ENCODE measurements at places on chromosomes 1 and 21.

GRCh38 chr1:204829133-204829825 is 41.4 kb upstream of the NFASC start:
- peak; percentile 21 for DNase-seq

DNA sequence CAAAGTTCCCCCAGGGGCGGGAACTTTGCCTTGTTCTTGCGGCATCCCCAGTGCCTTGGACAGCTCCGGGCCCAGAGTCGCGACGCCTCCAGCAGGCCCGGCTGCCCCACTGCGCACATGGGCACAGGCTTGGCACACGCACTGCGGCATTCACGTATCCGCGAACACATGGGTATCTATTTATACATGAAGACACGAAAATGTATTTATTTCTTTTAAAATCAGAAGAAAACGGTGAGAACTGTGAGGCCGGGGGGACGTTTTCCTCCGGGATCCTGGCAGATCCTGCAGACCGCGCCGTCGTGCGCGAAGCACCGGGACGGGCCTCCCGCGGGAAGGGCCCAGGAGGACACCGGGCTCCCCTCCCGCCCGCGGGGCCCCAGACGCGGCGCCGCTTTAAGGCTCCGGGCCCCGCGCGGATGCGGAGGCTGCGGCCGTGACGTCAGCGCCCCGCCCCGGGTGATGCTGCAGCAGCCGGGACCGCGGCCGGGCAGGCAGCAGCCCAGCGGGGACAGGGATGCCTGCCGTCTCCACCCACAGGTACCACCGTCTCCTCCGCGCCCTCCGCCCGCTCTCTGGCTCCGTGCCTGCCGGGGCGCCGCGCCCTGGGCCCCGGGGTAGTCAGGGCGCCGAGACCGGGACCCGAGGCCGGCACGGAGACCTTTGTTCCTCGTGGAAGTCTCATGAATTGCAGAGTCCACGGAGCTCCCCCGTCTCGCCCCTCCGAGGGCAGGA is at the start of gene SLC45A1:
TSS of gene SLC45A1 (plus strand) at position 468 of the 735 bp plus-strand sequence. CDS start 6,216 bp downstream, outside the sequence.
- peak; percentile 61 for DNase-seq

GRCh38 chr1:12185036-12185917 is 18.5 kb downstream of the TNFRSF1B start:
- no peak for DNase-seq

DNA sequence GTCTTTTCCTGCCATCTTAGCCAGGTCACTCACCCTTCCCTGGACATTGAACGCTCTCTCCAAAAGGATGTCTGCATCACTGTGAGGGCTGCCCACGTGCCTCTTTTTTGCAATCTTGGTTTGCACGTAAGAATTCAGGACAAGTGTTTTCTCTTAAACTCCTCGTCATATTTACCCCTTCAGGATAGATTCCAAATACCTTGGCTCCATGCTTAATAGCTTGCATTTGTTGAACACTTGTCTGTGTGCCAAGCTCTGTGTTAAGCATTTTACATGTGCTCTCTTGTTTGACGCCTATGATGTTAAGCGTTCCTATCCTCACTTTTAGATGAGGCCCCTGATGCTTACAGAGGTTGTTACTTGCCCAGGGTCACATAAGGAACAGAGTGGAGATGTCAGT is 29.8 kb downstream of the RCSD1 start:
- DNase-seq = no peak

DNA sequence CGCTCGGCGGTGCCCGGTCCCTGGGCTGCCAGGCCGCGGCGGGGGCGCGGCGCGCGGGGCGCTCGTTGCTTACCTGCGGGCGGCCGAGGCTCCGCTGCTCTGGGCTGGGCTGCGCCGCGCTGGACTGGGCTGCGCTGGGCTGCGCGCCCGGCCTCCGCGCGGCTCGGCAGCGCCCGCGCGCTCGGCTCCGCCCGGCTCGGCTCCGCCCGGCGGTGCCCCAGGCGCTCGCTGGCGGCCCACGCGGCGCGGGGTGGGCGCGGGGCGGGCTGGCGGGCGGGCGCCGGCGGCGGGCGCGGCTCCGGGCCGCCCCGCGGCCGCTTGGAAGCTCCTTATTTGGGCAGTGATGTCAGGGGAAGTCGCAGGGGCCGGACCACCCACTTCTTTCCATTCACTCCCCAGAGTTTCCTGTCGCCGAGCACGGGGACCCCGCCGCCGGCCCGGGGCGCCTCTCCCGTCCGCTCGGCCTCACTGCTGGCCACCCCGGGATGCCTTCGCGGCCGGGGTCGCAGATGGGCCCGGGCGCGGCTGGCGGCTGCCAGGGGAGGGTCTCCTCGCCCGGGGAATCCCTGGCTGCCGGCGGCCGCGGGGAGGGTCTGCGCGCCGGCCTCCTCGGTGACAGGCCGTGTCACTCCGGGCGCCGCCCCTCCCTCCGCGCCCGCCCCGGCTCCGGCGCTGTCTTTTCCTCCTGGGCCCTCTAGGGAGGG is 177.7 kb upstream of the EDN2 start:
- DNase-seq = peak; percentile 60

DNA sequence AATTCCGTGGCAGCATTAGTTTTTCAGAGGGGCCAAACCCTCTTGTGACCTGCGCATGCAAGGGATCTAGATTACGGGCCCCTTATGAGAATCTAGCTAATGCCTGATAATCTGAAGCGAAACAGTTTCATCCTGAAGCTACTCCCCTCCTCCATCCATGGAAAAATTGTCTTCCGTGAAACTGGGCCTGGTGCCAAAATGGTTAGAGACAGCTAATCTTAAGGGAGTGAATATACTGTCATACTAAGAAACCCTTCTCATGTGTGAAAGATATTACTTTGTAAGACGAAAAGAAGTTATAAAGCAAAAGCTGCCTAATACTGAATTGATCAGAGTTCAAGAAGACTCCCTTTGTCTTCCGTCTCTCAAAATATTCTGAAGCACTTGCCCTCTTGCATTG is 166.3 kb downstream of the DUSP10 start:
- no peak for DNase-seq

DNA sequence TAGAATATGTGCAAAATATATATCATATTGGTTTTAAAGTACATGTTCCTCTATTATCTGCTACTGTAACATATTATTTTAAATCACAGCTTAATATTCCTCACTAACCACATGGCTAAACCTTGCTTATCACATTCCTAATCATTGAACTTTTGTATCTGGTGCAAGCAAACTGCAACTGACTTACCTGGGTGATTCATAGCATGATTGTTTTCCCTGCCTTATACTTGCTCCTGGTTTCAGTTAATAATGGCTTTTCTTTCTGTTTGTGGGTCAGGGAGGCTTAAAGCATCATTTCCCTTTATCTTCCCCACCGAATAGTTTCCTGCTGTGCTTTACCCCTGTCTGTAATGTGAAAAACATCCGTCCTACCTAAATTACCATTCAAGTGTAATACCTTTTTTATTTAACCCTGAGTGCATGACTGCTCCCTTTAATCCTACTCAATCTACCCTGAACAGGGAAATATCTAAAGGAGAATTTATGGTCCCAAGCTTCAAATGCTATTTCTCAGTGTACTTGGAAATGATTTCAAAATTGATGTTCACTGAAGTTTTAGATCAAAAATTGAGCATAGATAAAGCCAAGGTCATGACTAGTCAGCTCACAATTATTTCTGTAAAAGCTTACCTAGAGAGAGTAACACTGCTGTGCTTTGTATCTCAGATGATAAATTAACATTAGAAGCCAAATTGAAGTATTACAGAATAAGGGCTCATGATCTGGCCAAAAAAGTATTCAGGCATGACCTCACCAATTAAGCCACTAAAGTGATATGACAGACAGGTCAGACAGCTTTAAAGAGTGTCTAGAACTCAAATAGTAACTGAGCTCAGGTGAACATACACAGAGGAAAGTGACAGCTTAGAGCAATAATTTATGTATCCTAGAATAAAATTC is 507.1 kb downstream of the BRINP3 start:
- DNase-seq = no peak

GRCh38 chr1:214277704-214278635 is 3.0 kb upstream of the SMYD2 start:
- no peak for DNase-seq

- no peak for DNase-seq
Observed at GRCh38 chr1:64901663-64902062, 64.7 kb downstream of the JAK1 start.

GRCh38 chr1:165254376-165254775 is 102.1 kb downstream of the LMX1A start:
- peak; percentile 91 for DNase-seq

GRCh38 chr1:209302779-209303568 is 280.5 kb upstream of the CAMK1G start:
- DNase-seq = no peak

- no peak for DNase-seq
Observed at GRCh38 chr1:193626695-193627094, 440.3 kb upstream of the B3GALT2 start.

- DNase-seq = no peak
Observed at GRCh38 chr1:65525266-65526048, 105.0 kb downstream of the LEPR start.

DNA sequence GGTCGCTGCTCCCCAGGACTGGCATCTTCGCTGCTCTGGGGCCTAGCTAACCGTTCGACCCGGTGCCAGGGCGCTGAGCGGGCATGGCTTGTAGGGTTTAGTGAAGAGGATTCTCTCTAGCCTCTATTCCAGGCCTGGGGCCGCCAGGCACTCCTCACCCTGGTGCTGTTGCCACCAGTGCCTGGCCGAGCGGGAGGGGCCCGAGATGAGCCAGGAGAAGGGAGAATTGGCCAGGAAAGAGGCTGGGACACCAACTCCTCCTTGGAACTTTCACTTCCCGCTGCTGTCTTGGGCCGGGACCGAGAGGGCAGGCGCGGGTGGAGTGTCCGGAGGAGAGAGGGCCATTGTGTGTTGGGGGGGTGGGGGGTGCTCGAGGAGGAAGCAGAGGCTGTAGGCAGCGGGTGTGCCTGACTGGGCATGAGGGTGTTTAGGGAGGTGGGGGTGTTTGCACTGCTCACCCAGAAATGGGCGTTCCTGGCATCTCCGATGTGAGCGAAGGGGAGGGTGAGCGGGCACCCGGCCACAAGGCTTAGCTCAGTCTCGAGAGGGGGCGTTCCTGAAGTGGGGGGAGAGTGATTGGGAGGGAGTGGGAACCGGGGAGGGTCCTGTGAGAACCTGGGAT is 772 bp downstream of the ADAM15 start:
- peak; percentile 14 for DNase-seq

GRCh38 chr1:234141006-234141405 is 232.2 kb upstream of the COA6 start:
- no peak for DNase-seq

DNA sequence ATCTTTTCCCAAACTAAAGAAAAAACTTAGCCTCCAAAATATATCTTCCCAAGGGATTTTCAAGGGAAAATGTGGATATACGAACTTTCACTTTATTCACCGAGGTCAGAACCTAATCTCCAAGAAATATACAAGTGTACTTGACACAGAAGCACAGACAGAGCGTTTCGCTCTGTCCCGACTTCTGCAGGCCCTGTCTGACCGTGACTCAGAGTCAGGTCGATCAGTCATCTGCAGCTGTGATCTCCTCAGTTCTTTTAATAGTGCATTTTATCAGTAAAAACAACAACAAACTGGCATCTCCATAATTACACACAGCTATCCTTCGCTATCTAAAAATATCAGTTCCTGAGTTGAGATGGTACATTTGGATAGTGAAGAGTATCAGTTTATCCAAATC is 226.6 kb downstream of the TM2D1 start:
- DNase-seq = no peak

DNA sequence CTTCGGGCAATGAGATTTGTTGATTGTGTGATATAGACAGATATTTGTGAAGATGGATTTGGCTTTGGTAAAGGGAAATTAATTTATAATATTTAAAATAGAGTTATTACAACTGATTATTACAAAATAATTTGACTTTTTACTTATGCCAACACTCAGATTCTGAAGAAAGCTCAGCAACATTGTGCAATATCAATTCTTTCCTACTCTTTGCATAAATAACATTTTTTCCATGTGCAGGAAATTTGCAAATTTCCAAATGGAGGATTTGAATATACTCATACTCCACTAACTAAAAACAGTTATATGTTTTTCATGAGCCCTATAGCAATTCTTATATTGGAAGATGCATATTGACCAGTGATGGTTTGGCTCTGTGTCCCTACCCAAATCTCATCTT is 676.4 kb upstream of the ADAMTS5 start:
- DNase-seq = no peak

- peak; percentile 58 for DNase-seq
Observed at GRCh38 chr1:107706182-107706581, 258.8 kb downstream of the VAV3 start.

DNA sequence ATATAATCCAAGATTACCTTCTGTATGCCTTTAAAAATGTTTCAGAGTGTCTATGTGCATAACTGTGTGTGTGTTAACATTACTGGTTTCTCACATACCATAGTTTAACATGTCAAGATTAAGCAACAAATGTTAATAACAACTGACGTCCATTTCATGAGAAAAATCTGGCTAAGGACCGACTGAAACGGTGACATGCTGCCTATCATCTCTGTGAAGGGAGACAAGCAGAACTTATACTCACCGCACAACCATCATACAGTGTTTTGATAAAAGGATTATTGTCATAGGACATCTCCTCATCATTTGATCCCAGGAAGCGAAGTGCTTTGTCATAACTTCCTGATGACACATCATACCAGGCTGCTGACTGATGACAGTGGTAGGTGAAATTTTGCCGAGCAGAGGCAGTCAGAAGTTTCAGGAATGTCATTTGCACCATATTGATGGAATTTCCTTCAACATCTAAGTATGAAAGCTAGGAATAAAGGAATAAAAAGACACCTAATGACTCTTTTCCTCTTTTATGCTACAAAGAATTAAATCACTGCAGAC is 228.8 kb downstream of the COL11A1 start:
- DNase-seq = no peak

DNA sequence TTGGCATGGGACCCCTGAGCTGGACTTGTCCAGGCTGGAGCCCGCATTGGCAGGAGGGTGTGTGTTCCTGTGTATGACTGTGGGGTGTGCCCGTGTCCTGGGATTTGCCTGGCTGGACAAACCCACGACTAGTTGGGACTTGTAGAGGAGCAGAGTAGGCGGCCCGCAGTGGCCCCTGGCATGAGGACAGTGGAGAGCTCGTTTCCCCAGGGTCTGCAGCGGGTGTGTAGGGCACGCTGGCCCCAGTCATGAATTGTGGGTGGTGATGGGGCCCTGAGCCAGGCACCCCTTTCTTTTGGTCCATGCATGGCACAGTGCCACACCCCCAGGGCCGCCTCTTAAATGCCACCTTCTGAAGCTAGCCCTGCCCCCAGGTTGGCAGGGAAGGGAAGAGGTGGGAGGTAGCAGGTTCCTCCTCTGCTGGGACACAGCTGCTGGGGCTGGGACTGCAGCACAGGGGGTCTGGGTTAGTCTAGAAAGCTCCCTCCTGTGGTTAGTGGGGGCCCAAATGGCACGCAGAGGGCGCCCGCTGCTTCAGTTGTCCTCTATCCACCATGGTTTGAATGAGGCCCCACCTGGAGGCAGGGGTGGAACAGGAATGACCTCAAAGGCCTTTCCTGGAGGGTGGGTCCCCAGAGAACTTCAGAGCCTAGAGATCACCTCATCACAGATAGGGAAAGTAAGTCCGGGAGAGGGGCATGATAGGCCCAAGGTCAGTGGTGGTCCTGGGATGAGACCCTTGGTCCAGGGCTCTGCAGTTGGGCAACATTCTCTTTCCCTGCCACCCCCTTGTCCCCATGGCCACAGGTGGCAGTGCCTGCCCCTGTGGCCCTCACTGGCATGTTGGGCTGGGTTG is 4.1 kb downstream of the CROCC start:
- no peak for DNase-seq

- DNase-seq = no peak
Observed at GRCh38 chr1:196902344-196902743, 14.5 kb downstream of the CFHR4 start.

All from NCI-H524 (cell line).